ENCODE measurements at places on chromosomes 7 and 10.

DNA sequence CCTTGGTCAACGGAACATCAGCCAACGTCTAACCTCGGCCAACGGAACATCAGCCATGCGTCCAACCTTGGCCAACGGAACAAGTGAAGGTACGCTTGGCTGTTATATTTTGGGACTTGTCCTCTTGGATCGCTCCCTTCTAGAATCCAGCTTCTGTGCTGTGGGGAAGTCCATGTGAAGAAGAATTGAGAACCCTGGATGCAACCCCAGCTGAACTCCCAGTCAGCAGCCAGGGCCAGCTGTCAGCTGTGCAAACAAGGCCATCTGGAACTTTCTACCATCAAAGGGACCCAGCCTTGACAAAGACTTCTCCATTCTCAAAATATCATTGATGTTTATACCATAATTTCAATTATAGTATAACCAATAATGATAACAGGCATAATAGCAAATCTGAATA, 43.3 kb upstream of the ITGA8 start:
- no peak for DNase-seq

- DNase-seq, result no peak
These were observed 24.2 kb downstream of the COL1A2 start for GRCh38 chr7:94418851-94419250.

DNA sequence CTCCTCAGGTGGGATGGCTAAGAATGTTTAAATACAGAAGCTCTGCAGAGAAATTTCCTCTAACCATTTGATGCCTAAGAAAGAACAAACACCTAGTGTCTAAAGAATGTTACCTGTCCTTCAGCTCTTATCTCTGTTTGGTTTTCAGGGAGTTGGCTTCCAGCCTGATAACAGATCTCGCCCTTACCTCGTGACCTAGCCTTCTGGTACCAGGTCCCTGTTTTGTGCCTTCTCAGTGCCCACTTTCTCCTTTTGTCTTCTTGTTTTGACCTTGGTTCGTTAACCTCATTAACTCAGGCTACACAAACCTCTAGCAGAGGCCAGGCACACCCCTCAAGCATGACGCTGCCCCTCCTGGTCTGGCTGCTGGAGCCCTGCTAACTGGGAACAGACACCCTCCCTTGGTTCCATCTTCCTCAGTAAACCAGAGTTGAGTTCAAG, 16.1 kb upstream of the RAB11FIP2 start:
- DNase-seq, result no peak

DNA sequence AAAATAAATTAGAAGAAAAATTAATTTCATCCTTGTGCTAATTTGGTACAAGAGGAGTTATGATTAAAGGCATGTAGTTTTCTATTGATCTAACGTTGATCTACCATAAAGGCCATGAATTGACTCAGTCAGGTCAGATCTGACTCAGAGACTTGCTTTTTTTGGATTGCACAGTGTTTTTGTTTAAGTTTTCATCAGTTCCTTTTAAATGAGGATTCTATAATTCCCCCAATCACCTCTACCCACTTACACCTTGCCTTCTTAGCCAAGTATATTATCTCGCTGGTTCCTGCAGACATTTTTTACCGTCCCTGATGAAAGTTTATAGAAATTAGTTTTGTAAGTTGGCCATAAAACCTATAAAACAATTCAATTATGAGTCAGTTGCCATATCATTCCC, 132.4 kb upstream of the PALS2 start:
- no peak for DNase-seq

- DNase-seq, result no peak
These were observed 598.6 kb upstream of the MGMT start for GRCh38 chr10:128868481-128868880.

GRCh38 chr10:107418085-107418806, 253.7 kb upstream of the SORCS1 start:
- no peak for DNase-seq

GRCh38 chr10:14608381-14609001, 166.2 kb downstream of the FAM107B start:
- DNase-seq, result peak; percentile 53

GRCh38 chr10:131082991-131083481, 228.5 kb downstream of the TCERG1L start:
- no peak for DNase-seq

DNA sequence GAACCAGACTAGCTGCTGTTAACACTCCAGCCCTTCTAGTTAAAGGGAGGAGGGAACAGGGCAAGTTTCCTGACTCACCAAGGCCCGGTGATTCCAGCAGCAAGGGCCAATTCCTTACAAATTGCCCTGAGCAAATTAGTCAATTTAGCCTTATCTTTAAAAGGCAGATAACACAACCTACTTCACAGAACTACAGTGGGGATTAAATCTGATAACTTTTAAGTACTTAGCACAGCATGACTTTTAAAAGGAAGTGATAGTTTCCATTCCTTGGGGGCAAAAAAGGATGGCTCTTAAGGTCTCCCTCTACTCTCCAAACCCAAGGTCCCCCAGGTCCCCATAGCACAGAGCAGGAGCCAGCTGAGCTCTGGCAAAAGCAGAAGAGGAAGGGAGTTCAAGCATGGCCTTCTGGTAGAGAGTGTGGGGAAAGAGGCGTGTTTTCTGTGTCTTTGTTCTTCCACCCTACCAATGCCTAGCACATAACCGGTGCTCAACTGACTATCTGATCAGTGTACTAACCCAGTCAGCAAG, 4.0 kb downstream of the CDCA7L start:
- DNase-seq, result peak; percentile 44

GRCh38 chr7:88217675-88218428, 2.0 kb downstream of the SRI start:
- DNase-seq, result peak; percentile 69

- DNase-seq, result peak; percentile 94
These were observed at the start of gene RPP38 for GRCh38 chr10:15097011-15097812. RPP38 (plus strand) TSS chr10:15097355; CDS start chr10:15103315, 5,960 bp downstream.

DNA sequence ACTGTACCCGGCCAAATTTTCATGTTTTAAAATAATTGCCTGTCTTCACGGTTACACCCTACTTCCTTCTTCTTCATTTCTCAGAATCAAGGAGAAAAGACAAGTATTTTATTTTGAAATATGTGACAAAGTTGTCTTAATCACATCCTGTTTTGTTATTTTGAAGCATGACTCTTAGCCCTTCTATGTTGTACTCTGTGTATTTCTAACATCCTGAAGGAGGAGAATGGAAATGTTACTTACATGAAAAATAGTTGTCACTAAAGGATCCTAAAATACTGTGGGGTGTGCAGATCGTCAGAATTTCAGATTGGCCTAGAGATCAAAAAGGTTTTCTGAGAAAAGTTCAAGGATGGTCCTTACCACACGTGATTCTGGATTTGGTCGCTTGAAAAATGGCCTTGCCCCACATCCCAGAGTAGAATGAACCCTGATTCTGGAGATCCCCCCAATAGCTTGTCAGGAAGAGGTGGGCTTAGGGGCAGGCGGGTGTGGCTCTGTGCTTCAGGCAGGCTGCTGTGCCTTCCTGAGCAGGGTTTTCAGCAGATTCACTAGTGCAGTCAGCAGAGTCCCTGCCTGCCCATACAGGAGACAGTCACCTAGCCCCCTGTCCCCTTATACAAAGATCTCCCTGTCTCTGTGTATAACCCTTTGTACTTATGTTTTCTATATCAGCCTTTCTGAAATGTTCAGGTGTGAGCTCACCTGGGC, 8.6 kb downstream of the UPP1 start:
- DNase-seq, result no peak

DNA sequence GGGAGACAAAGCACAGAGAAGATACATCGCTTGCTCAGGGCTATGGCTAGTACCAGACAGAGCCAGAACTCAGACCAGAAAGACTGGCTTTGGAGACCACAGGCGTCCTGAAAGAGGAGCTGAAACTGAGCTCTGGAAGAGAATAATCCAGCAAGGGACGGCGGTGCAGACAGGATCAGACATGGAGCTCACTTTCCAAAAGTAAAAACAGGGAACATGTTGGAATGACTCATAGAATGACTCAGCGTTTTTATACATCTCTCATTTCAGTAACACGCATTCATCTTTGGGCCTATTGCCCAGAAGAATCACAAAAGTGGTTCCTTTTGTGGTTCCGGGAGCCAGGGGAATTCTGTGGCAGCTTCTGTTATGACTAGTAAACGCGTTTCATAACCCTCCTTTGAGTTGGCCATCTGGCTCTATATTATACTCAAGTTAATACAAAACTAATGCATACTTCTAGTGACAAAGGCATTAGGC, 37.2 kb downstream of the PLEKHS1 start:
- peak; percentile 16 for DNase-seq

GRCh38 chr10:32379318-32379949, 32.5 kb upstream of the EPC1 start:
- no peak for DNase-seq

- no peak for DNase-seq
These were observed 27.0 kb downstream of the ZNF438 start for GRCh38 chr10:31004611-31005193.

GRCh38 chr7:46288861-46289260, 367.8 kb upstream of the IGFBP3 start:
- DNase-seq, result no peak

GRCh38 chr7:107907-108306, 84.5 kb upstream of the FAM20C start:
- no peak for DNase-seq

DNA sequence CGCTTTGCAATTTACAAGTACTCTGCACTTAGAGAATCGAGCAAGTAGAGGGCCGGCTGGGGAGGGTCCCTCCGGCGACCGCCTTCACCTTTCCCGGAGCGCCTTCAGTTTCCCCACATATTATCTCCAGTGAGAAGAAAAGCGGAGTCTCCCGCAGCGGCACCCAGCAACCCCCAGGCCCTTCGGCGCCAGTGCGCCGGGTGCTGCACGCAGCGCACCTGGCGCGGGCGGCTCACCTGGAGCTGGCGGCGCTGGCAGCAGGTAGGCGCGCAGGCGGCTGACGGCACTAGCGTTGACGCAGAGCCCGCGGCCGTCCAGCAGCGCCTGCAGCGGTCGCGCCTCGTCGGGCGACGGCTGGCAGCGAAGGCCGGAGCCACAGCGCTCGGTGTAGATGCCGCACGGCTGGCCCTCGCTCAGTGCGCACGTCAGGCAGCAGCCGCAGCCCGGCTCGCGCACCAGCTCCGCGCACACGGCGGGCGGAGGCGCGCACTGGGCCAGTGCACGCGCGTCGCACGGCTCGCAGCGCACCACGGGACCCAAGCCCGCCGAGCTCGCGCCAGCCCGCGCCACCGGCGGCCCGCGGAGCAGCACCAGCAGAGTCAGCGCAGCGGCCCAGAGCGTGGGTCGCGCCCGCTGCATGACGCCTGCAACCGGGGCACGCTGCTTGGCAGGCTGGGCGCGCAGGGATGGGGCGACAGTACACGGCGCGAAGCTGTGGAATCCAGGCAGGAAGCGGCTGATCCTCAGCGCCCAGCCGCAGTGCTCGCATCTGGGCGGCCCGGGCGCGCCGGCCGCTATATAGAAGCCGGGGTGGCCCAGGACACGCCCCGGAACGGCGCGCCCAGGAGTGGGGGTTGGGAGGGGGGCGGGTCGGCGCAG, at the start of gene IGFBP3:
TSS of gene IGFBP3 (minus strand) at position 771 of the 879 bp plus-strand sequence. CDS start at position 639, 132 bp downstream.
- no peak for DNase-seq

GRCh38 chr10:76582531-76582930, 1055.1 kb downstream of the KCNMA1 start:
- DNase-seq, result no peak

- no peak for DNase-seq
These were observed 100.2 kb downstream of the PTPRE start for GRCh38 chr10:128007056-128007455.

DNA sequence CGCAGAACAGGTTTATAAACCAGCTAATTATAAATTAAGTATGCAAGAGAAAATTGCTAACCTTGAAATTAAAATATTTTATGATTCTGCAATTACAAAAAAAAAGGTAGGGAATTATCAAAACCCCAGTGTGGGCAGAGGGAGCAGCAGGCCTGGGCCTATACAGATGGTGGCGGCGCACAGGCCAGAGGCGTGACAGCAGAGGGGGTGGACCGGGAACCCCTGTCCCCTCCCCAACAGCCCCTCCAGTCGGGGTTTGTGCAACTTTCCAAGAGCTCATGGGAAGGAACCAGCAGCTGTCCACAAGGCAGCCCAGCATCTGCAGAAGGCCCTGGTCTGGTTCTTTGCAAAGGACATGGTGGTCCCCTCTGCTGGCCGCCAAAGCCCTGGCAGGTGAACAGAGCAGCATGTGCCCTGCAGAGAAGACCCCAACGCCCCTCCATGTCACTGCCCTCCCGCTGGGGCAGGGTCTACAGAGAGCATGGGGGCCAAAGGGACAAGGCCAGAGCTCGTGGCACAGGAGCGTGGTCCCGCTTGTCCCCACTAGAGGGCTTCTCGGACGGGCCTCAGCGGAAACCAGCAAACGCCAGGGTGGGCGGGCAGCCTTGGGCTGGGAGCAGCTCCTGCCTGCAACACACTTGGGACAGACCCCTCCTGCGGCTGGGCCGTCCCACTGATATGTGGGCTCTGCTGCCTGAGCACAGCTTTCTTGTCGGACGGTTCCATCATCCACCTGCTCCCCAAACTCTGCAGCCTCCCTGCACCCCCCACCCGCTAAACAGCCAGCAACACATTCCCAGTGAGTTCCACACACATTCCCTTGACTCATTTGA, 75.1 kb downstream of the EBF3 start:
- peak; percentile 15 for DNase-seq

GRCh38 chr7:93327006-93327633, 95.0 kb downstream of the VPS50 start:
- no peak for DNase-seq

GRCh38 chr10:24381235-24382010, 172.5 kb downstream of the KIAA1217 start:
- no peak for DNase-seq

GRCh38 chr10:2048337-2048973, 311.1 kb upstream of the ADARB2 start:
- no peak for DNase-seq

DNA sequence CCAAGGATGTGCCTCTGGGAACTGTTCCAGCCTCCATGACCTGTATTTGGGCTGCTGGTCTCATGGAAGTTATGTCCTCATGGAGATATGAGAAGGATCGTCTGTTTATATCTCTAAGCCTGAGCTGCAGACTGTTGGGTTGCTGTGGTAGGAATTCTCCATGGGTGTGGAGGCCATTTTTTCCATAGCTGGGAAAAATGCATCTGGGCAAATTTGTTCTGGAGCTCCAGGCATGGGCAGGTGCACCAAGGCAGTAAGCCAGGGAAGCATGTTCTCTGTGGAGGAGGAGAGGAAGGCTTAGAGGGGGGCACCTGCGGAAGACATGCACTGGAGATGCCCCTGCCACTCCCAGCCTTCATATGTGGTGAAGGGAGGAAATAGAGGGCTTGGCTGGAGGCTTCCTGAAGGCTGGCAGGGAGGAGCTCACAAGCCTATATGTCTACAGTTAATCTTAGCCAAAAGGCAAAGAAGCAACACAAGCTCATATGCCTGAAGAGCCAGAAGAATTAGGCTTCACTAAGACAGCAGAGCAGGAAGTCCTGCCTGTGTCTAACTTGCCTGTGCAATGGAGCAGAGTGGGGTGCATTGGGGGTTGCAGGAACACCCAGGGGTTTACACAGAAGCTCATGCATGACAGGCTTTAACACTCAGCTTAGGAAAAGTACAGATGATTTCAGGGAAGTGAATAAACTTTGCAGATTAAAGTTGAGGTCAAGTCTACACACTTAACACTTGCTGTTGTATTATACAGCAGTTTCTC, 35.1 kb upstream of the CXCL12 start:
- DNase-seq, result no peak
